Stimulated activated effector memory CD8-positive, alpha-beta T cell treated with anti-CD3 and anti-CD28 coated beads, Interleukin-12 subunit alpha, Interleukin-12 subunit beta, amount 100 ng/mL, for 72 hours (primary cell): ENCODE measurements at places on chromosomes 16 and 17.

DNA sequence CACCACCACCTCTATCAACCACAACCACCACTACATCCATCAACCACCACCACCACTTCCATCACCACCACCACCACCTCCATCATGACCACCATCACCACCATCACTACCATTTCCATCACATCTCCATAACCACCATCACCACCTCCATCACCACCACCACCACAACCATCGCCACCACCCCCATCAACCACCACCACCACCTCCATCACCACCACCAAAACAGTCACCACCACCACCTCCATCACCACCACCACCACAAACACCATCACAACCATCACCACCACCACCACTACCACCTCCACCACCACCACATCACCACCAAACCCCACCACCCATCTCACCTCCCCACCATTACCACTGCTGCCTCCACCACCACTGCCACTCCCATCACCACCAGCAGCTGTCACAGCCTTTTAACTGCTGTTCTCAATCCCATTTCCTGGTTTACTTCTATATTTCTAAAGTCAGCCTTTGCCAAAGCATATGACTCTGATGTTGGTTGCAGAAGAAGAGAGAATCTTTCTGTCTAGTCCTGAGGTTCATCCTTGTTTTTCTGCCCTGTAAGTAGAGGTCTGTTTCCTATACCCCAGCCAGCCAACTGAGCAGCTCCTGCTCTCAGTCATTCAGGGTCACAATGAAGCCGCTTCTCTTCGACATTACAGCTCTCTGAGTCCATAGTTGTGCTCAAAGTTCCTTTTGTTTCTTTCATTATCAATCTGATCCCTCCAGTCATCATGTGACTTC is 14.0 kb downstream of the MARCHF10 start:
- DNase-seq = no peak

DNA sequence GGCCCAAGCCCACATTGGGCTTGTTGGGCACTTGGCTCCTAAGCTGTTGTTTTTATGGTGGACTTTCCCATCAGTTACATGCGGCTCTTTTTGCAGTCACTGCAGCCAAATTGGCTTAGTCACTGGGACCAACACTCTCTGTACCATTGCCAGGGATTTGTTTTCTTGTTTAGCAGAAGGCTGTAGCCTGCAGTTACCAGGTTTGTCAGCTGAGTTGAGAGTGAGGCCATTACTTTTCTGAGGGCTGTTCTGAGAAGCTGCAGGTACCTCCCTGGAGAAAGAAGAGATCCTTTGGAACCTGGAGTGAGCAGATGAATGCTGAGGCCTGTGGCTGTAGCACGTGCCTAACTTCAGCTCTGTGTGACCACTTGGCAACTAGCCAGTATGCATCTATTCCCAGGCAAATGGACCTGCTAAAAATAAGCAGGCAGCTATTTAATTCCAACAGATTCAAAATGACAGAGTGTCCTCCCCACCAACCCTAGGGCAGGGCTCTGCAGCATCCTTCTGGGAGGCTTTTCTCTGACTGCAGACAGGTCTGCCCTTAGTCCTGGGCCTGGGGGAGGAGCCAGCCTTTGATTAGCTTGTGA is 12.9 kb downstream of the AKAP1 start:
- no peak for DNase-seq

DNA sequence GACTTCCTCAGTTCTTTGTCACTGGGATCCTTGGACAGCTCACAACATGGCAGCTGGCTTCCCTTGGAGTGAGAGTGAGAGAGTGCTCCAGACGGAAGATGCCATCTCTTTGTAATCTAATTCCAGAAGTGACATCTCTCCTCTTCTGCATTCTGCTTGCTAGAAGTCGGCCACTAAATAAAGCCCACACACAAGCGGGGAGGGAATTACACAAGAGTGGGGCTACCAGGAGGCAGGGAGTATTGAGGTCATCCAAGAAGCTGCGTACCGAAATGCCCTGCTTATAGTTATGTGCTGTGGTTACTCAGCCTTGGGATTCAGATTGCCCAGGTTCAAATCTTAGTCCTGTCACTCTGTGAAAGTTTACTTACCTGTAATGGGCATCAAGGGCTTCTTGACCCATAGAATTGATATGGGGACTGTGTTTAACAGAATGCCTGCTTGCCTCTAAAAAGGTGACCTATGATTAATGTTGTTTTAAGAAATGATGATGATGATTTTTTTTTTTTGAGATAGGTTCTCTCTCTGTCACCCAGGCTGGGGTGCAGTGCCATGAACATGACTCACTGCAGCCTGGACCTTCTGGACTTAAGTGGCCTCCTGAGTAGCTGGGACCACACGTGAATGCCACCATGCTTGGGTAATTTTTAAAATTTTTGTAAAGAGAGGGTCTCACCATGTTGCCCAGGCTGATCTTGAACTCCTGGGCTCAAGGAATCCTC is 120.9 kb upstream of the HS3ST2 start:
- DNase-seq = no peak

DNA sequence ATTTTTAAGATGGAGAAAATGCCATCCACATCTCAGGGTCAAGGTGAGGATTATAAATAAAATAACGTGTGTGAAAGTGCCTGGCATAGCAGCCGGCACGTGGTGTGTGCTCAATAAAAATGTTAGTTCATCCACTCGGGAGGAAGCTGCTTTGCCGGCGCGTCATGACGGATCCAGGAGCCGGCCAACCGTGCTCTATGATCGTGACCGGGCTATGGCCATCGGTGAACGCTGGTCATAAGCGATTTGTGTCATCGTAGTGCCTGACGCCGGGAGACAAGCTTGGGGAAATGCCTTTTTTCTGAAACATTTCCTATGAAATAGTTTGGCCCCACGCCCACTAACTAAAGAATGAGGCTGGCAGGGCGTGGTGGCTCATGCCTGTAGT is 74.0 kb downstream of the CMC2 start:
- no peak for DNase-seq

DNA sequence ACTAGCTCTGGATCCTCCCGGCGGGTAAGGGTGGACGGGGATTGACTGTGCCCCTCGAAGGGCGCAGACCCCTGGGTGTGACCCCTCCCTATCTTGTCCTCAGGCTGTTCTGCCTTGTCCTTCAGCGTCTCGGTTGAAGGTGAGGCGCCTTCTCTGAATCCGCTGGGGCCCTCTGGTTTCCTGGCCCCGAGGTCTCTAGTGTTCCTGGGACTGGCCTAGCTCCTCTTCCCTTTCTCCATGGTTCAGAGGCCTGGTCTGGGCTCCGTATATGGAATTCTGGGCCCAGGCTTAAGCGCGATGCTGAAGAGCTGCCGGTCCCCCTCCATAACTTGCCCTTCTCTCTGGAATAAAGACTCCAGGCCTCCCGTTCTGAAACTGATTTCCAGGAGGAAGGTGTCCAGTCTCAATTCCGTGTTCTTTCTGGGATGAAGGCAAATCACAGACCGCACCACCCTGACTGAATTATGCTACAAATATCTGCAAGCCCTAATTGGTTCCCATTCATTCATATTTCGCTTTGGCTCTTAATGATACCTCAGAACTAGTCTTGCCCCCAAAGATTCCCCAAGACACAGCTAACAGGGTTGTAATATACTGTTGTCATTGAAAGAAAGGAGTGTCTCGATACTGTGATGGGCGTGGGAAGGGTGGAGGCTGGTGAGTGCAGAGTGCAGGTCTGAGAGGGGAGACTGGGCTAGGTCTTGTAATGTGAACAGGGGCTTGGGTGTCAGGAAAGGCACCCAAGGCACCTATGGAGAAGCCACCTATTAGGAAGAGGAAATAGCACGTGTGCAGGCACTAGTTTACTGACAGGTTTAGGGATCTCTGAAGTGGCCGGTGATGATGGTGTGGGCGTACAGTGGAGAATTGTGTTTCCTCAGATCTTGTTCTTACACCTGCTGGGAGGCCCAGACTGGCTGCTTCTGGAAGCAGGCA is 851 bp downstream of the EDC4 start:
- DNase-seq = no peak
